ENCODE measurements at places on chromosomes 1 and 21.

- DNase-seq = no peak
Observed at GRCh38 chr21:42319376-42319775, 4.2 kb upstream of the TFF3 start.

- no peak for DNase-seq
Observed at GRCh38 chr1:116763116-116763786, 9.0 kb downstream of the CD2 start.

DNA sequence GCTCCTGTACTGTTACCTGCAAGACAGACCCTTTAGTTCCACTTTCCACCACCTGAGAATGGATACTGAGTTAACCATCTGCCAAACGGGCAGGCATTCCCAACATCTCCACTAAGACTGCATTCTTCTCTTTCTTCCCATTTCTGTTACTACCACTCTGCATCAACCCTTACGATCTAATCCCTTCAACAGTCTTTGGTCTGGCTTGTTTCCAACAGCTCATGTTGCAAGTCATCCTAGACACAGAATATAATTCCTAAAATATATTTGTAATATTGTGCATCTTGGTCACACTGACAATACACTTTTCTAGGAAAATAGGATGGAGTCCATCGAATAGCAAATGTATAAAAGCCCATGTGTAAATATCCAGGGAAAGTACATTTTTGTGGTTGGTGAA is 166.7 kb downstream of the SIPA1L2 start:
- DNase-seq = no peak

- DNase-seq = peak; percentile 68
Observed at GRCh38 chr1:193406901-193407300, 220.5 kb upstream of the B3GALT2 start.

DNA sequence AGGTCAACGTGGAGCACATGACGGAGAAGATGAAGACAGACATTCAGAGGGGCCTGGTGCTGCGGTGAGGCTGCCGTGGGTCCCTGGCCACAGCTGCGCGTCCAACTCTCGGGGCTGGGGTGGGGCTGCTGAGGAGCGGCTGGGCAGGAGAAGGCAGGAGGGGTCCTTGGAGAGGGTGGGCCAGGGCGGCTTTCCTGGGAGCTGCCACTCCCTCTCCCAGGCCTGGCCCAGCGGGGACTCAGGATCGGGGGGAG is 14.4 kb downstream of the CFAP410 start:
- no peak for DNase-seq

DNA sequence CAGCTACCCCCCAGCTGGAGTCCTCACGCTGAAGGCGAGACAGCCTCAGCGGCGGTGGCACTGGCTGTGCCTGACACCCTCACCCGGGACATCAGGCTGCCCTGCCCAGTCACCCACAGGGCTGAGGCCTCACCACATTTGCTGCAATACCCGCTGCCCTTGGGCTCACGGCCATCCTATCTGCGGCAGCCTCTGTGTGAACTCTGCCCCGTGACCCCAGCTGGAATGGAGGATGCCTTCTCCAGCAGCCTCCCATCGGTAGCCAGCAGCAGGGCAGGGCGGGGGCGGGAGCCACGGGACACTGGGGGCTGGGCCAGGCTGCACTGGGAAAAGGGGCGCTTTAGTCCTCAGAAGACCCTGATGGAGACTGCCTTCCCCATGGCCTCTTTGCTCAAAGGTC is 112.4 kb upstream of the ZBTB40 start:
- no peak for DNase-seq

DNA sequence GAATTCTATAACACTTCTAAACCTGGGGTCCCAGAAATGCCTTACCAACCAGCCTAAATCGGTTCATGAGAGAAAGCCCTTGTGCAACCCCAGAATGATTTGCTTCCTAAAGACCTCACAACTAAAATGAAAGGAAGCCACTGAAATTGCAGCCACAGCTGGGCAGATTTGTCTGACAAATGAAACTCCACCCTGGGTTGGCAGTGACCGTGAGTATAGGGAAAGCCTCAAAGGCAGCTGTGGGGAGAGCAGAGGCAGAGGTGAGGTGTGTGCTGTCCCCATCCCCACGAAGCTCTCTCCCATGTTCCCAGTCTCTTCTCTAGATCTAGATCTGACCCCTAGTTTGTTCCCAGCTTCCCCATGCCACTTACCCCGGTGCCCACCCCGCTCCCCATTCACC is 23.1 kb downstream of the RHBDL2 start:
- no peak for DNase-seq

DNA sequence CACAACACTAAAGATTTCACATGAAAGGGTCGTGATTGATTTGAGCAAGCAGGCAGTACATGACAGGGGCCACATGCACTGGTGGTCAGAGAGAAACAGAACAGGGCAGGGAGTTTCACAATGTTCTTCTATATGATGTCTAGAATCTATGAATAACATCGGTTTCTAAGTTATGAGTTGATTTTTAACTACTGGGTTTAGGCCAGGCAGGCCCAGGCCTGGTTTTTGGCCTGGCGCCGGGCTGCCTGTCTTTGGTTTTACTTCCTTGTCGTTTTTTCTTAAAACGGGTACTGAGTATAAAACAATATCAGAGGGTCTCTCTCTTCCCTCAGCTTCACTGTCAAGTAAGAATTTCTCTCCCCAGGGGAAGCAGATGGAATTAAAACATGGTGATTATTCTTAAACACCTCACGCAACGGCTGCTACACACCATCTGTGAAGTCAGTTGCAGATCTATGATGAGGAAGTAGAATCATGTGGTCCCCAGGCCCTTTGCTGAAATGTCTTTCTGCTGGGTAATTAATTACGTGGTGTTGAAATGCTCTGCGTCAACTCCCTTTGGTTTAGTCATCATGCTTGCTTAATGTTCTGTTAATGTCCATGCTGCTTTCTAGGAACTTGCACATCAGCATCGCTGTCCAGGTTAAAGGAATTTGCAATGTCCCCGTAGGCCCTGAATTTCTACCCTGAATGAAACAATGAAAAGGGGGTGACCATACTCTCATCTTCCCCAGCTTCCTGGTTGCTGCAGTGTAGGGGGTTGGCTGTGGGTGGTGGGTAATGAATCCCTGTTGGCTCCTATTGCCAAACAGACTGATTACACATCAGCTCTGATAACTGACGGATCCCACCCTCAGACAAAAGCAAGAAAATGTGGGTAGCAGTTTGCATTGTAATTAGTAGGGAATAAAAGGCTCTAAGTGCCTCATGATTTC is 70.3 kb downstream of the SERINC2 start:
- peak; percentile 80 for DNase-seq

- DNase-seq = no peak
Observed at GRCh38 chr1:67789551-67789950, 43.7 kb downstream of the GNG12 start.

- no peak for DNase-seq
Observed at GRCh38 chr21:45542667-45543370, 579 bp upstream of the SLC19A1 start.

All from A172 (cell line).